ENCODE measurements at places on chromosomes 3 and 15.

DNA sequence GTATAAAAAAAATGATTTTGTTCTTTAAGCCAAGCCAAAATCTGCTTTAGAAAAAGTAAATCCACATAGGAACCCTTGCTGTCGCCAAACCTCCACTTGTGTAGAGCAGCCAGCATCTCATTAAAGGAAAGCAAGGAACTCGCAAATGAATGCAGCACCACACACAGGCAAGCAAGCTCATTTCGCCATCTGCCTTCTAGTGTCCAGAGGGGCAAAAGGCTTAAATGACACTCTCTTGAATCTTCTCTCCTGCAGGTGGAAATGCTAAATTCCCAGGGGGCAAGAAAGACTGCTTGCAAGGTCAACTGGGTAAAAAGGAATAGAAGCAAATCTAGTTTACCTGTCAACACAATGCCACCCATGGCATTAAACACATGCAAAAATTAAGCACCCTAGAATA, 2.4 kb downstream of the MB21D2 start:
- DNase-seq: no peak

- no peak for DNase-seq
These were observed 131.9 kb downstream of the DNAJB8 start for GRCh38 chr3:128334766-128335165.

GRCh38 chr3:123728014-123728413, 143.2 kb upstream of the HACD2 start:
- no peak for DNase-seq

DNA sequence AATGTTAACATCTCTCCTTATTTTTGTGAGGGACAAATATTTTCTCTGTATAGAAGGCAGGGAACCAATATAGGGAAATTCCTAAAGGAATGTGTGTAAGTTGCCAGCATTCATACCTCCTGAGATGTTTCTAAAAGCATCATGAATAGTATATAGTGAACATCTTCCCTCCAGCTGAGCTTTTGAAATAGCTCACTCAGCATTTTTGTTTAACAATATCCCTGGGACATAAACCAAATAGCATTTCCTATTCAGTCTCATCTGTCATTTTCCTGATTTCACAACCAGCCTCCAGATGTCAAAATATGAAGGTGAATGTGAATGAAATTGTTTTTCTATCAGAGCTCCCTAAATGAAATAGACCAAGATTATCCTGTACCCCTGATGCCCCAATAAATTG, 137.2 kb downstream of the PPM1L start:
- no peak for DNase-seq

GRCh38 chr3:134274571-134274970, 23.9 kb upstream of the RYK start:
- DNase-seq: no peak

GRCh38 chr3:146184241-146185015, 23.4 kb upstream of the PLOD2 start:
- DNase-seq: no peak

GRCh38 chr3:9201955-9202354, 47.5 kb downstream of the SRGAP3 start:
- no peak for DNase-seq

DNA sequence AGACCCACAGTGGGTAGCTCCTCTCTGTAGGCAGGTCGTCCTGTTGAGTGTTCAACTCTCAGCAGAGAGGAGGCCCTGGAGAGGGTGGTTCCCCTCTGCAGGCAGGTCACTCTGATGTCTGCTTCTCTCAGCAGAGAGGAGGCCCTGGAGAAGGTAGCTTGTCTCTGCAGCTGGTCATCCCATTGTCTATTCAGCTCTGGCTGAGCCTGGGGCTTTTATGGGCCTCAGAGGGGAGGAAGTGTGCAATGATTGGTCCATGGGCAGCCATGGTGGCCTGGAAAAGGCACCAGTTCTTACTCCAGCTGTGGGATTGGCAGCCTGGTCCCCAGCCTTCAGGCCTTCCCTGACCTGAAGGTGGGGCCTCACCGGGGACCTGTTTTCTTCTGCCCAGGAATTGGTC, 52.9 kb downstream of the PPCDC start:
- no peak for DNase-seq

DNA sequence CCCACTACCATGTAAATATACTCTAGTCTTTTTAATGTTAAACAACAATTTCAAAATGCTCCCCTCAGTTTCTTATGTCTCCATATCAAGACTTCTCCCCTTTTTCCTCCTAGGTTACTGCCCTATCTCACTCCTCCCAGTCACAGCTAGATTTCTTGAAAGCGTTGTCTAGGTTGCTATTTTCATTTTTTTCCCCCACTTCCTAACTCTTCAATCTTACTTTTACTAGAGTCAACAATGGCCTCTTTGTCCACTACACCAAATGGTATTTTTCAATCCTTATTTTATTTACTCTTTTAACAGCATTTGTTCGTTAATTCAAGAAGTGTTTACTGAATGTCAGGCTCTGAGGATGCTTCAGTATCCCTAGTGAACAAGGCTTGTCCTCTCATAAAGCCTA, 84.4 kb downstream of the VPS8 start:
- no peak for DNase-seq

DNA sequence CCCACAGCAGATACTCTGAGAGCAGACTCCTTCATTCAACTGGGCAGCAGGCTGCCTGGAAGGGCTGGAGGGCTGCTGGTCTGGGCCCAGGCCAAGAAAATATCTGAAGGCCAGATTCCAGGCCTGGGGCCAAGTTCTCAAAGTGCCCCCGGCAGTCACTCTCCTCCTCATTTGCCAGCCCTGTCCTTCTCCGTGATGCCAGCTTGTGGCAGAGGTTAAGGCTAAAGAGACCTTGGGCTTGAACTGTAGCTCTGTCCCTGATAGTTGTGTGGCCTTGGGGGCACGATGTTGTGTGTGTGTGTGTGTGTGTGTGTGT, 39.0 kb downstream of the FAM3D start:
- DNase-seq: no peak

GRCh38 chr3:49880581-49881315, 11.0 kb upstream of the CAMKV start:
- no peak for DNase-seq

DNA sequence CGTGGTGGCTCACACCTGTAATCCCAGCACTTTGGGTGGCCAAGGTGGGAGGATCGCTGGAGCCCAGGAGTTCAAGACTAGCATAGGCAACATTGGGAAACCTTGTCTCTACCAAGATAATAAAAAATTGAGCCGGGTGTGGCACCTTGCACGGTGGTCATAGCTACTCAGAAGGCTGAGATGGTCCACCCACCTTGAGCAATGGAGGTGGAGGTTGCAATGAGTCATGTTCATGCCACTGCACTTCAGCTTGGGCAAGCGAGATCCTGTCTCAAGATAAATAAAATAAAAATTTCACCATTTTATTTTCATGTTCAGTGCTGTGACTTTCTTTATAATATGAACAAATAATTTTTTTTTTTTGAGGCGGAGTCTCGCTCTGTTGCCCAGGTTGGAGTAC, 12.5 kb downstream of the MAPK6 start:
- DNase-seq: no peak

GRCh38 chr15:58036579-58036978, 28.9 kb downstream of the ALDH1A2 start:
- DNase-seq: no peak

DNA sequence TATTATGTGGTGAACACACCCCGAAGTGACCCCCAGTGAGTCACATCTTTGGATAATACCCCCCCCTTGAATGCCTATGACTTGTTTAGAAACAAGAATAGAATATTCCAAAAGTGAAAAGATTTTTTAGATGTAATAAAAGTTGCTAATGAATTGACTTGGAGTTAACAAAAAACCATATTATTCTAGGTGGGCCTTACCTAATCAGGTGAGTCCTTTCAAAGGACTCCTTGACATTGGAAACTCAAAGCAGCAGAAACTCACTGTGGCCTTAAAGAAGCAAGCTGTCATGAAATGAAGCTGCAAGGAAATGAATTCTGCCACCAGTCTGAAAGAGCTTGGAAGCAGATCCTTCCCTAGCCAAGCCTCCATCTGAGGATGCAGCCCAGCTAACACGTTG, 10.9 kb upstream of the ISL2 start:
- no peak for DNase-seq

- no peak for DNase-seq
These were observed 292.1 kb downstream of the LPP start for GRCh38 chr3:188446014-188446413.

- no peak for DNase-seq
These were observed 97.7 kb downstream of the DPH6 start for GRCh38 chr15:35448294-35448693.

DNA sequence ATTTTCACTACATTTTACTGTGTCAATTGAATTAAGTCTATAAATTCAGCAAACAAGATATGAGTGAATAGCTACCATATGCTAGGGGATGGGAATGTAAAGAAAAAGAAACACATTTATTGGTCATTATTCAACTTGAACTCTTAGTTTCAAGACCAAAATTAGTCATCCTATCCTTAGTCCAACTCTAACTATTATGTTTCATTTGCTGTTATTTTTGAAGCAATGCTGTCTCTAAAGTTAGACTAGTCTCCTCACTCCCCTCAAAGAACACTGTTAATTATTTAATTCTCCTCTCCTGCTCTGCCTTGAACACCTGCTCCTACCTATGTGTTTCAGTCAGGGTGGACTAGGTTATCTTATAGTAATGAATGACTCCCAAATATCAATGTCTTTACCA, 920.9 kb downstream of the TUSC7 start:
- no peak for DNase-seq

GRCh38 chr3:123640311-123640710, 55.5 kb upstream of the HACD2 start:
- no peak for DNase-seq

- no peak for DNase-seq
These were observed 65.8 kb downstream of the SCN5A start for GRCh38 chr3:38583688-38584087.

DNA sequence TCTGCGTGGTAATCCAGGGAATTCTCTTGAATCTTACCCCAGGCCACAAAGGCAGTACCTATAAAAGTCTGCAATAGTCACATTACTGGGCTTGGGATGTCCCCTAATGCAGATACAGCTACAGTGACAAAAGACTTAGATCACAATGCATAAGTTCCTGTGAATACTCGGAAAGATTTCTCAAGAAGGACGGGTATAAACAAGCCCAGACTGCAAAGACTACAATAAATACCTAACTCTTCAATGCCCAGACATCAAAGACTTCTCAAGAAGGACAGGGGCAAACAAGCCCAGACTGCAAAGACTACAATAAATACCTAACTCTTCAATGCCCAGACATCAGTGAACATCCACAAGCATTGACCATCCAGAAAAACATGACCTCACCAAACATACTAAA, 50.9 kb downstream of the NUDT16 start:
- DNase-seq: no peak

GRCh38 chr15:78981532-78982313, 36.9 kb upstream of the CTSH start:
- no peak for DNase-seq
